ENCODE measurements at places on chromosomes 4 and X.

DNA sequence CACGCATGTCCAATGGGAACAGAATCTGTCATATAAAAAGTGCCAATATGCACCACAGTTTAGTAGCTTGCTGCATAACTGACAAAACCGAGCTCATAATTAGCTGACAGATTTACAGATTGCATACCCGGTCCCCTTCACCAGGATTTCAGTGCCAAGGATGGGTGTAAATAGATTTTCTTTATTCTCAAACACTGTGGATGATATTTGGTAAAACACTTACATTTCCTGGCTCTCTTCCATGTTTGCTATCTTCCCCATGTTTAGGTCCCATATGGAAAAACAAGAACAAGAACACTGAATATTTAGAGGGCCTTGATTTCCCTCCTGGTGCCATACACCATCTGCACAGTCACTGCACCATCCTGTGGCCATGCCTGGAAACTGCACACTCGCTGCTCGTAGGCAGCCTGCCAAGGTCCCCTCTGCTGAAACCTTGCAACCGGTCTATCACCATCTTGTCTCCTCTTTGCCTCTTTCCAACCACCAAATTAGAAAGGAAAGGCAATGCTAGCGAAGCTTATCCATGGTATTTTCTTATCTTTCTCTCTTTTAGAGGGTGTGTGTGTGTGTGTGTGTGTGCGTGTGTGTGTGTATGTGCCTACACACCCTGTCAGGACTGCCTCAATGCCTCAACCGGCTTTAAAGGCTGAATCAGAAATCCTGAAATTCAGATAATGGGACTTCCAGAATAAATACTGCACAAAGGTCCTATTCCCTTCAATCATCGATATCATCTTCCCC, 124.2 kb upstream of the MBNL3 start:
- peak; percentile 2 for DNase-seq

DNA sequence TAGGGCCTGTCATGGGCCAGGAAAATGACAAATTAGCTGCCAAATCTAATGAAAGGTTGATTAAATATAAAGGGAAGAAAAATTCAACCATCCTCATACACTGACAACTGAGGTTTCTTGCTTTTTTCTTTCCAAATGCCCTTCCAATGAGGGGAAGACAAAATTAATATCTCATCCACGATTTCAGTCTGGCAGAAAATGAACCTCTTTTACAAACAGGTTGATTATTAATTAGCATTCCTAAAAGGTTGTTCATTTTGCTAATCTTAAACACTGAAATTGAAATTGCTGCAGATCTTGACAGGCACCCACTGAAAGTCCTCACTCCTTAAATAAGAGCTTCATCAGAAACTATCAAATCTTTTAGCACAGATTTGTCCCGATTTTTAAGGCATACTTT, 45.5 kb downstream of the NPFFR2 start:
- DNase-seq: no peak

- no peak for DNase-seq
Measured at GRCh38 chrX:49308604-49309269, 5.3 kb downstream of the GAGE10 start.

GRCh38 chr4:21517126-21517859, 431.3 kb downstream of the KCNIP4 start:
- no peak for DNase-seq

DNA sequence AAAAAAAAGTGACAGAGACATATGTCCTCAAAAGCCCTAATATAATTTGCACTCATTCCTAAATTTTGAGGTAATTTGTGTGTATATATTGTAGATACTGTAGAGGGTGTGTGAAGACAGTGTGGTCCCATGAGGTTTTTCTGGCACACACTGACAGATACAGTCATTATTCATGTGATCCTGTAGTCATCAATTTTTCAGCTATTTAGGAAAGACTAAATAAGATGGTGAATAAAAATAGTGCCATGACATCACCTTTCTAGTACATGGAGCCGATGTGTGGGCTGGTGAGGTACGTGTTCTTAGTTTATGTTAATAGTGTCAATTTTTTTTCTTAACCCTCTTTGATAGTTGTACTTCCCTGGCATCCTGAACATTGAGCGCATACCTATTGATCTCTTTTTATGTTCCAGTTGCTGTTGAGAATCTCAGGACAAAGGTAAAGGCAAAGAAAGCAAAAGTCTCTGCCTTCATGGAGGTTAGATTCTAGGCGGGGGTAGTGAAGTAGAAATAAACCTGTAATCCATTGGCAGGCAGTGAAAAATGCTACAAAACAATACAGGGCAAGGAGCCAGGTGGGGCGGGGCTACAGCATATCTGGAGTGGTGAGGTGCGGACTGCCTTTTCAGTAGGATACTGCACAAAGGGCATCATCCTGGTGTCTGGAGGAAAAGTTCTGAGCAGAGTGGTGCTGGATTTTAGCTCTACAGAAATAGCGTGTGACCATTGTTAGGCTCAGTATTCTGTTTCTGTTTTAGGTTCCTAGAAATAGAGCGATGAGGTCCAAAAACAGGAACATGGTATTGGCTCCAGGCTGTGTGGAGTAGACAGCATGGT, 93.8 kb downstream of the ARHGAP10 start:
- no peak for DNase-seq

- DNase-seq: no peak
Measured at GRCh38 chrX:24668111-24668510, 21.0 kb upstream of the PCYT1B start.

- DNase-seq: no peak
Measured at GRCh38 chrX:150032742-150033141, 94.5 kb upstream of the EOLA2 start.

DNA sequence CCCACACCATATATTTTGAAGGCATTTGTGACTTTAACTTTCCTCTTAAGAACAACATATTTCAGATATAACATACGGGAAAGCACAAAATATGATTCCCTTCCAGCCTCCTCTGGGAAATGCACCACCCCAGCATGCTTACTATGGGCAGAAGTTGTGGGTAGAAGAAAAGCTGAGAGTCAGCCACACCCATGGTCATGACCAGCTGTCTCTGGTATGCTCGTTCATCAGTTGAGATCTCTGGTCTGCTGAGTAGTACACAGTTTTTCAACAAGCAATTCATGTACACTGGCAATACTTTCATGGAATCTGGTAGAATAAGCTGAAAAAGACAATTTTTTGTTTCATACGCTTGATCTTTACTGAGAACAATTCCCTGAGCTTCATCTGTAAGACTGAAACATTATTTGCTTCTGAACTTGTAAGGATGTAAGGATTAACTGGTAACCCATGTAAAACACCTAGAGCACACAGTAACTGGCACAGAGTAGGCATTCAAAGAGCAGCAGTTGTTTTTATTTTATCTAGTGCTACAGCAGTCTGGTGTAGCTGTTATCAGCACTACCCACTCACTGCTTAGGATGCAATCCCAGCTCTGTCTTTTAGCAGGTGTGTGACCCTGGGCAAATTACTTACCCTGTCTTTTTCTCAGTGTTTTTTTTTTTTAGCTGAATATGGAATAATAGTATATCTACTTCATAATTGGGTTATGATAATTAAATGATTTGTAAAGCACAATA, 47.6 kb downstream of the METTL14 start:
- DNase-seq: no peak

DNA sequence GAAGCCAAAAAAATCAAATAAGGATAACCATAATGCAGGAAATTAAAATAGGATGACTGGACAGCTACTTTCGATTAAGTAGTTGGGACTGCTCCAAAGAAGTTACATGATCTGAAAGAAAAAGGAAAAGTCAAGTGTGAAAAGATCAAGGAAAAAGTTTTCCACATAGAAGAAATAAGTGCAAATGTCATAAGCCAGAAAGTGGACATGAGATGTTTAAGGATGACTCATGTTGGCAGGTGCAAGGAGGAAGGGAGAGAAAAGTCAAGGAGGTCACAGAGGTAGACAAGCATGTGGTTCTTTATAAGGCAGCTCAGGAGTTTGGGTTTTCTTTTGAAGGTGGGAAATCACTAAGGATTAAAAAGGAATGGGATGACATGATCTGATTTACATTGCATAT, 89.8 kb upstream of the GPRIN3 start:
- no peak for DNase-seq

GRCh38 chr4:36054694-36055422, 189.5 kb downstream of the ARAP2 start:
- DNase-seq: no peak

DNA sequence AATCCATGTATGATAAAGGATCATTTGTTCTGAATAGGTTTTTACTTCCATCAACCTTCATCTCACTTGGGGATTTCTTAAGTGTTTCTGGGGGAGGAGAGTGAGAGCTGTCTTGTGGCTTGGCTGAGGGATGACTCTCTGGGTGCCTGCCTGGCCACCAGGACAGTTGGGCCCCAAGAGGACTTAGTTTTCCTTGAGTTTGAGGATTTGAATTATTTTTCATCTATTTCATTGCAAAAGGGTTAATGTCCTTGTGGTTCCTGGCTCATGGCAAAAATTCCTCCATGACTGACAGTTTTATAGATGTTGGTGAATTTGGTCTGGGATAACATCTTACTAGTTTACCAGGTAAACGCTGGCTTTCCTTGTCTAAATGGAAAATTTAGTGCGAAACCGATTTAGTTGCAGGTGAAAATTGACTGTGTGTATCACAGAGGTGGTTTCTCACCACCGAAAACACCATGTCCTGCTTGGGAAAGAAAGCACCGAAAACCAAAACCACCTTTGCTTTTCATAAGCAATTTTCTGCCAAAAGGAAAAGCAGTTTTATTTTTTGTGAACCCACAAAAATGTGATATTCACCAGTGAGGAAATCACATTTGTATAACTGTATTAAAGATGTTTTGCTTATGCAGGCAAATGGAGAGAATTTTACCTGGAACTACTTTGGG, 331.3 kb upstream of the SFRP2 start:
- no peak for DNase-seq

DNA sequence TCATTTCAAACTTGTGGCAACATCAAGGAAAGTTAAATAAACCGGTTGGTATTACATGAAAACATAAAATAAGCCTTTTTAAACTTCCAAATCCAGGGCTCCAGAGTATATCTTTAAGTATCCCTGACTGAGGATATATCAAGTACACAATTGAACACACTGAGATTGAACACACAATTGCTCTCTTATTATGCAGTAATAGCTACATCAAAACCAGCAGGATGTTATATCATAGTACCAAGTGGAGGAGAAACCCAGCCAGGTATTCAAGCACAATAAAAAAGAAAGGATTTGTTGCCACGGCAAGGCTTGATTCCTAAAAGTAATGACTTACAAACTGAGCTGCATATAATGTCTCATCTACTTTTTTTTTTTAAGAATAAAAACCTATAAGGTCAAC, 605.8 kb downstream of the SPOCK3 start:
- no peak for DNase-seq

Measured in stimulated activated effector memory CD8-positive, alpha-beta T cell treated with anti-CD3 and anti-CD28 coated beads, Interleukin-12 subunit alpha, Interleukin-12 subunit beta, amount 100 ng/mL, for 72 hours (primary cell).